Thoracic aorta (tissue), 2 donors: ENCODE measurements at places on chromosomes 7 and 10.

DNA sequence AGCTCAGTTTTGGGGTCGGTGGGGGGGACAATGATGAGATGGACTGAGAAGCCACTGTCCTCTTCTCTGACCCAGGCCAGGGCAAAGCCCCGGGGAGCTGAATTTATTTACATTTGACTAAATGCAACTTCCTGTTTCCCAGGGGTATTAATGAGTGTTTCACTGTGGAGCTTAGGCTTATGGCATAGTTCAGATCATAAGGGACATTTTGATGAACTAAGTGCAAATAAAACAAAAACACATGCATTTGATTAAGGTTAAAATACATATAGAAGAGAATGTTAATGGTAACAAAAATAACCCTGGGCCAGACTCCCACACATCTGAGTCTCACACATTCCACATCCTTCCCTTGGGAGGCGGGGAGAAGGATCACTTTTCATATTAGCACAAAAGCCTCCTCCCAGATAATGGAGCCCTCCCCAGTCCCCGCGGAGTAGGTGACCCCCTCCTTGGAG, 320.6 kb downstream of the FRMD4A start:
- no peak for DNase-seq

DNA sequence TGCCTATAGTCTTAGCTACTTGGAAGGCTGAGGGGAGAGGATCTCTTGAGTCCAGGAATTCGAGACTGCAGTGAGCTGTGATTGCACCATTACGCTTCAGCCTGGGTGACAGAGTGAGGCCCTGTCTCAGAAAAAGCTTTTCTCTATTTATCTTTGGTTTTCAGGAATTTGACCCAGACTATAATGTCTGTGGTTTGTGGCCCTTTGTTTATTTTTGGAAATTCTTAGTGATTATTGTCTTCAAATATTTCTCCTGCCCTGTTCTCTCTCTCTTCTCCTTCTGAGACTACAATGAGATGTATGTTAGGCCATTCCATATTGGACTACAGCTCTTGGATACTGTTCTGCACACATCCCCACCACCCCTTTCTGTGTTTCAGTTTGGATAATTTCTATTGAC, 4.7 kb downstream of the MUC12 start:
- no peak for DNase-seq

- DNase-seq, result no peak
These were observed 11.0 kb downstream of the GHRHR start for GRCh38 chr7:30974605-30975255.

- no peak for DNase-seq
These were observed 52.7 kb upstream of the FOXK1 start for GRCh38 chr7:4629287-4629895.

DNA sequence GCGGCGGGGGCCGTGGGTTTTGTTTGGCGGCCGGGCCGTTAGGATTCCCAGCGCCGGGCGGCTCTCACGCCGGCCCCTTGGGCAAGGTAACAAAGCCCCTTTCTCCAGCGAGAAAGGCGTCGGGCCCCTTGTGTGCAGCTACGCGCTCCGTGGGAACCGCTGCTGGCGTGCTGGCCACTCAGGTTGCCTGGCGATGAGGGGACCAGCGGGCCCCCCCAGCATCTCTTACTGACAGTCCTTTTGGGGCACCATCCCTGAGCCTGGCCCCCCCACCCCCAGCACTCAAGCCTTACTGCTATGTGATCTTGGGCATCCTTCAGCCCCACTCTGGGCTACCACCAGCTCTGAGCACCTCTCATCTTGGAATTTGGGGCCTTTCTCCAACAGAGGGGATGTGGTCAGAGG, 1.8 kb downstream of the LFNG start:
- no peak for DNase-seq

GRCh38 chr7:2873686-2874551, 29.8 kb upstream of the GNA12 start:
- no peak for DNase-seq

DNA sequence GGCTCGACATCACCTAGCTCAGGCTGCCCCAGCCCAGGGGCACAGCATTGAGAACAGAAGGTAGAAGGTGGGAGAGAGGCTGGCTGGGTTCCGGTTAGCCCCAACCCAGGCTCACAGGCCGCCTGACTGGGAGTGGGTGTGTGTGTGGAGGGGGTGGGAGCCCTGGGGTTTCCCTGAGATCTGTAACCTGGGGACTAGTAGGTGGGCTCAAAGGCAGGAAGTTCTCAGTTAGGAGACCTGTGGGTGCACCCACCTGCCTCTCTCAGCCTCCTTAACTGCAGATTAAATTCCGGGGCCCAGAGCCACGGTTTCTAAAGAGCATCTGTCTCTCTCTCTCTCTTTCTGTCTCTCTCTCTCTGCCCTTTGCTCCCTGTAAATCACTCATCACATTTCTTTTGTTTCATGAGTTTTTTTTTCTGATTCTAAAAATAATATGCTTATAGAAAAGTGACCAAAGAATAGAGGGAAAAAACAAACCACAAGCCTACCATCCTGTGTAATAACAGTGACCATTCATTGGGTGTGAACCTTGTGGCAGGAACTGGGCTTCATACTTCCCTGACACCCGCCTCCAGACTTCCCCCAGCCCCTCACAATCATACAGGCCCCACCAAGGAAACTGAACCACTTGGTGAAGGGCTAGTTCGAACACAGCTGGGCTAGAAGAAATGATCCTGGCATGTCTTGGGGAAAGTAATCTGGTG, 83.4 kb upstream of the SMNDC1 start:
- no peak for DNase-seq

DNA sequence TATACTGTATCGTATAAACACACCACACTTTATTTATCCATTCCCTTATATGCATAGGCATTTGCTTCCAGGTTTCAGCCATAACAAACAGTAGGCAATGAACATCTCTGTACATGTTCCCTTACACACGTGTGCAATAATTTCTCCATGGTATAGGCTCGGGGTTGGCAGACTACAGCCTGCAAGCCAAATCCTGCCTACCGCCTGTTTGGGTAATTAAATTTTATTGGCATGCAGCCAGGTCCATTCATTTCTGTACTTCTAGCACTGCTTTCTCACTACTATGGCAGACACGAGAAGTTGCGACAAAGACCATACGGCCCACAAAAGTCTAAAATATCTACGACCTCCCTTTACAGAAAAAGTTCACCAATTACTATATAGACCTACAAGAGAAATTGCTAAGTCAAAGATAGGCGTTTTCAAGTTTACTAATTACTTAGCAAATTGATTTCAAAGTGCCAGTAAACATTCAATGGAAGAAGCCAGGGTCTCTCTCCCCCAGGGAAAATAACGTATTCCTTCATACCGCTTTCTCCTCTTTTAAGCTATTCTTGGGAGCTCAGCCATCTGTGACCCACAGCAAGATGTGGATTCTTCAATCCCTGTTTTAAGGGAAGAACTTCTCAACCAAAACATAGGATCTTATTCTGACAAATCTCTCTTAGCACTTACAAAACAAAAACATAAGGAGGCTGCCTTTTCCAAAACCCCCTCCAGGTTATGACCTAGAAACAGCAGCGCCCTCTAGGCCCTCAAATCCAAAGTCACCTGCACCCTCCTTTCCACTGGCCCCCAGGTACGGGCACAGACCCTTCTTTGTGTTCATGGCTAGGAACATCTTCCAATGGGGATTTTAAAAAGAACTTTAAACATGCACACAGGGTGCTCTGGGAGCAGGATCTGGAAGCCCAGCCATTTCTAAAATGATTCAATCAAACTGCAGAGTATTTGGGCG, 100.5 kb downstream of the FGFR2 start:
- DNase-seq, result no peak

DNA sequence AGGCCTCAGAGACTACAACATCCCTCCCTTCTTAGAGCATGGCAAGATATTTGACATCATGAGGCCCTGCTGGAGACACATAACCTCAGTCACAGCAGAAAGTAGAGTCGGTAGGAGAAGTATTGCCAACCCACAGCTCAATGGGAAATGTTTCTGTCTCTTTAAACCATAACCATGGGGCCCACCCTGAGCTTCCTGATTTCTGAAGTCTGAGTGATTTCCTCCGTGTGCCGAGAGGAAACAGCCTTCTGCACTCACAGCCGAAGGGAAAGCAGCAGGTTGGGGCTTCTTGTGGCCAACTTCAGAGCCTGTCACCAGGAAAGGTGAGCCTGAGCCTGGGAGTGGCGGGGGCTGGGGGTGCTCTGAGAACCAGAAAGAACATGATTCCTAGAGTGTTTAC, at the start of gene GIMAP1:
Gene GIMAP1, plus strand, starts transcription at position 246 of the 400 bp plus-strand sequence. CDS start 2,435 bp downstream, outside the sequence.
- no peak for DNase-seq

- no peak for DNase-seq
These were observed 34.7 kb downstream of the TRRAP start for GRCh38 chr7:98913026-98913425.

DNA sequence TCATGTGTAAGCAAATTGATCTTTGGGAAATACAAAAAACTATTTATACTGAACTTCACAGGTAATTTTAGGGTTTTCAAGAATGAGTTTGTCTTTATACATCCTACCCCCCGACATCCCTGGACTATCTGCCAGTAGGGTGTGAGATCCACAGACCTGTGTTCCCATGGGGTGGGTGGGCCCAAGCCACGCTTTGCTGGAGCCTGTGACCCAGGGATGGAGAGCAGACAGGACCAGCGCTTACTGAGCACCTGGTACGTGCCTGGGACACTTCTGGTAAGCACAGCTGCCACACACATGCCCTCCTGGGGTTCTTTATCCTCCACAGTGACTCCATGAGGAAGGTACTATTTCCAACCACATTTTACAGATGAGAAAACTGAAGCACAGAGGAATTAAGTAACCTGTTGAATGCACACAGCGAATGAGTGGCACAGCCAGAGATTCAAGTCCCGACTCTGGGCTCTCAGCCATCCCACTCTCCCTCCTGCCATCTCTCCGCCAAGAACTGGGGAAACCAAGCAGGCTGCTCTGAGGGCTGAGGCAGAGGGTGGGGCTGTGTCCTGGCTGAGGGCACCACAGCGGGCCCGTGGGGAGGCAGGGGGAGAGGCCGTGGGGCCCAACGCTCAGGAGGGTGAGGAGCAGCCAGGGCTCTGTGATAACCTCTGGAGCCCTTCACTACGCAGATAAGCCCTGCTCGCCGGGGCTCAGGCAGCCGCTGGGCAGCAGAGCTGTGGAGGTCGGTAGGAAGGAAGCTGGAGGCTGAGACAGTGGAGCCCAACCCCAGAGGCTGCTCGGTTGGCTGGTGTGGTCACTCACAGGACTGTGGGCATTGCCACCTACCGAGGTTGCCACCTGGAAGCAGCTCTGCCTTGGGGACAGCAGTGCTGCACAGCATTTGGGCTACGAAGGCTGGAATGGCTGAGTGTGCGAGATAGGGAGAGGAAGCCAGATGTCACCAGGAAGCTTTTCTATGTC, 124.2 kb downstream of the ARHGAP22 start:
- no peak for DNase-seq

DNA sequence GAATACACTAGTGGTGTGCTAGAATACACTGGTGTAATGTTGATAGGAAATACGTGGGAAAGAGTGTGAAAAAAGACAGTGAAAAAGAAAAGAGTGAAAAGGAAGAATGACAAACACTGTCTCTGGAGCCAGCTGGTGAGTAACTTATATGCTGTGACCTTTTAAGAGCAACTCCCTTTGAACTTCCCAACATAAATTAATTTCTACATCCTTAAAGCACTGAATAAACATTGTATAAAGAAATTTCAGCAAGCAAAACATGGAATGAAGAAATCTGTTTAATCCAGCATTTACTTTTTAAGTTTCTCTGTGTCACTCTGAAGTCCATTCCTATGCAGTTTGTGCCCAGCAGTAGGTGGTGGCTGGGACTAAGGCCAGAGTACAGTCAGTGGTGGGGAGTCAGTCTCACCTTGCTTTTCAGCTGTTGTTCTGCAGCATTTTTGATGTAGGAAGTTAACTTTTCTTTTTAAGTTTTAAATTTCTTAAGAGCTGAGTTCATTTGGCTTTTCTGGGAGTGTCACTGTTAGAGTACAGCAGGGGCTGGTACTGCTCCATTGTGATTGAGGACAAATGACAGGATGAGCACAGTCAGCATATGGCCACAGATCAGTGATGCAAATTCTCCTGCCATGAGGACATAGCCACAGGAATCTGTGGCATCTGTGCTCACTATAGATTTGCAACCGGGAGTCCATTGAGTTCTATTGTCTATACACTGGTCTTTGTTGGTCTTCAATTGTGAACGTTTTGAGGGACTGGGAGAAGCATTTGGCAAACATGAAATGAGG, 321.8 kb downstream of the ZNF248 start:
- no peak for DNase-seq

DNA sequence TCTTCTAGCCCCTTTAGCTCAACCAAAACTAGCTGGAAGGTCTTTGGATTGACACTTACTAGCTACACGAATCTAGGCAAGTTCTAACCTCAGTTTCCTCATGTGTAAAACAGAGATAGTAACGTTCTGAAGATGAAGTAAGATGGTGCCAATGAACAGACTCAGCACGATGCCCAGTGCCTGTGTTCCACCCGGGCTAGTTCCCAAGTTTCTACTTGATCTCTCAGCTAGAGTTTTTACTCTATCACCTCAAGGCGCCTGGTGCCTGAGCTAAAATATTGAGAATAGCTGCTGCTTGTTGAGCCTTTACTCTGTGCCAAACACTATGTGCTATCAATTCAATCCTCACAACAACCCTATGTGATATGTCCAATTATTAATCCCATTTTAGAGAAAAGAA, 1.4 kb upstream of the PPP1R3C start:
- DNase-seq, result no peak

DNA sequence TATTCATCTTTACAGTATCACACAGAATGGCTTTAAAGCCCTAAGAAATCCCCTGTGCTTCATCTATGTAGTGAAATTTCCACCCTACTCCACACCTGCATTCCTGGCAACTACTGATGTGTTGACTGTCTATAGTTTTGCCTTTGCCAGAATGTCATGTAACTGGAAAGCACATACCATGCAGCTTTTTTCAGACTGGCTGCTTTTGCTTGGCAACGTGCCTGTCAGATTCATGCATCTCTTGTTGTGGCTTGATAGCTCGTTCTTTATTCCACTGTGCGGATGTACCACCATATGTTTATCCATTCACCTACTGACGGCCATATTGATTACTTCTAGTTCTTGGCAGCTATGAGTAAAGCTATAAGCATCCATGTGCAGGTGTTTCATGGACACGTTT, 30.6 kb downstream of the RBM17 start:
- no peak for DNase-seq

DNA sequence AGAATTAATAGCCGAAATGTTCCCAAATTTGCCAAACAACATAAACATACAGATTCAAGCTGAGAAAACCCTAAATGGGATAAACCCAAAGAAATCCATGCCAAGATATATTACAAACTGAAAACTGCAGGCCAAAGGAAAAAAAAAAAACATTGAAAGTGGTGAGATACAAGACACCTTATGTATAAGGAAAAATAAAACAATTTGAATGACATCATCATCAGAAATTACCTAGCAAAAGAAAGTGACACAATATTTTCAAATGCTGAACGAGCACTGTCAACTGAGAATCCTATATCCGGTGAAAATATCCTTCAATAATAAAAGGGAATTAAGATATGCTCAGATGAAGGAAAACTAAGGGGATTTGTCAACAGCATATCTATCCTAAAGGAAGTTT, 66.5 kb downstream of the PHYHIPL start:
- DNase-seq, result no peak

GRCh38 chr10:14625765-14626525, 148.8 kb downstream of the FAM107B start:
- no peak for DNase-seq

GRCh38 chr7:143418681-143419458, 10.2 kb upstream of the EPHA1 start:
- DNase-seq, result no peak
